ENCODE measurements at places on chromosomes 4 and X.

DNA sequence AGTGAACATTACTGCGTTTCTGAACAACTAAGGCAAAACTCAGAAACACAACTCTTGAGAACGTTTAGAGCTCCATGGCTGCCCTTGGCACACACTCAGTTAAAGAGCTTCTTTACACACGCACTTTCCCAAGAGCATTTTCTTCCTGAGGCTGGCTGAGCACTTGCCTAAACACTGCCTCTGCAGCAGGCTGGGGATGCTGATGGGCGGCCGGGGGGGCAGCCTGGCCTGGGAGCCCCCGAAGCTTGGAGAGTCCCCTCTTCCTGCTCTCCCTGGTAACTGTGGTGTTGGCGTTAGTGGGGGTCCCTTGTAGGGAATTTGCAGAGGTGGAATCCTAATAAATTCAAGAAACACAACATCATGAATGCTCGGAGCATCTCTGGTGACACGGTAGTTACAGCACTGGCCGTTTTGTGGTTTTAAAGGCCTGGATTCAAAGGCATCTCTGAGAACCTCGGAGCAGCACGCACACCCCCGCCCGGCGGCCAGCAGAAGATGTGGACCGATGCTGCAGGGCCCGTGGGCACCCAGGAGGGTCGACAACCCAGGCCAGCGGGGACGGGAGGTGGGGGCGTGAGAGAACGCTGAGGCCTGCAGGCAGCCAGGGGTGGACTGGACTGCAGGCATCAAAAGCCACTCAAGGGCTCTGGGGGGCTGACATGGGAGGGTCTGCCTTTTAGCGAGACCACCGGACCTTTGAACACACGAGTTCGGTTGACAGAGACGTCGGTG lies 45.4 kb downstream of the FGFRL1 start:
- no peak for DNase-seq

DNA sequence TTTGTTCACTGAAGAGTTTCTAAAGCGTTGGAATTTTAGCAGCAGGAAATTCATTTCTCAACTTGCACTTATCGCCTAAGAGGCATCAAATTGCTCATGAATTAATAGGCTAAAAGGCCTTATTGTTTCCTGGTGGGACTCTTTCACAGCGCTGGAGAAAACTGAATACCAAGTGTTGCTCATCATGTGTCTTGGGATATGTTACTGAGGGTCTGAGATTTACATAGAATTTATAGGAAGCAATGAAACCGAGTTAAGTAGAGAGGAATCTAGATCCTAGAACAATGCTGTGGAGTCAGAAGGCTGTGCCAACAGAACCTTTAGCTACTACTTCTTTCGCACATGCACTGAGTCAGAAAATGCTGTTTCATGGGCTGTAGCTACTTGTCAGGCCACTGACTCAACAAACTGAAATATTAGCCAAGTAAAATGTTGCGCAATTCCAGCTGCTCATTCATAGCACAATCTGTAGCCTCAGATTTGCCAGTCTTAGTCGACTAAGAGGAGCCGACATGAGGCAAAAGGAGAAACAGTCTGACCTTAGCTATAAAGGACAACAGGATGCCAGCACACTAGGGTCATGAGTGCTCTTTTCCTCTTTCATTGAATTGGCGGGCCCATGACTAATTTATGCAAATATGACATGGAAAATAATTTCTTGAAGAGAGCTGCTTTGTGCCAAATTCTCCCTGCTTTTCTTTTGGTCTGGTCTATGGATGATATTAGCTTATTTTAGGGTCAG lies 35.9 kb upstream of the CXCL8 start:
- no peak for DNase-seq

- no peak for DNase-seq
Measured at GRCh38 chrX:29903360-29903759, 312.0 kb upstream of the MAGEB2 start.

- no peak for DNase-seq
Measured at GRCh38 chr4:149065753-149066152, 623.5 kb upstream of the NR3C2 start.

DNA sequence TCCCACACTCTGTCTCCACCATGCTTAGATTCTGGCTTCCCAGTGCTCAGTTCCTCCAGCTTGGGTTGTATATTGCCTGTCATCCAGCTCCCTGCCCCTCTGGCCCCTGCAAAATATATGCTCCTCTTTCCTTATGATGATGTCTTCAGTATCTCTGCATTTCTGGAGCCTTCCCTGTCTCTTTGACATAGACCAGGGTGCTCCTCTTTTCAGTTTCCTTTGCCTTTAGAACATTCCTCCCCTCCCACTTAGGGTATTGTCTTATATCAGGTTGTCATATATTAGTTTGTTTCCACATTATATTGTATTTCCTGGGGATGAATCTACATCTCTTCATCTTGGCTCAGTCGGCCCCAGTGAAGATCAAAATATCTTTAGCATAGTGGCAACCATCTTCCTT lies 526.4 kb downstream of the MID1IP1 start:
- no peak for DNase-seq

GRCh38 chr4:142373610-142374009 lies 472.5 kb downstream of the INPP4B start:
- no peak for DNase-seq

GRCh38 chrX:111848541-111848940 lies 27.4 kb upstream of the TRPC5OS start:
- no peak for DNase-seq
